Stimulated activated naive CD4-positive, alpha-beta T cell treated with Interleukin-2 at 50 U/mL for 16 hours (primary cell): ENCODE measurements at places on chromosomes 6 and 20.
A peak's percentile ranks its signal among the peaks of the same experiment; 100 is the strongest.

- no peak for DNase-seq
Observed at GRCh38 chr20:6680854-6681253, 86.6 kb upstream of the BMP2 start.

DNA sequence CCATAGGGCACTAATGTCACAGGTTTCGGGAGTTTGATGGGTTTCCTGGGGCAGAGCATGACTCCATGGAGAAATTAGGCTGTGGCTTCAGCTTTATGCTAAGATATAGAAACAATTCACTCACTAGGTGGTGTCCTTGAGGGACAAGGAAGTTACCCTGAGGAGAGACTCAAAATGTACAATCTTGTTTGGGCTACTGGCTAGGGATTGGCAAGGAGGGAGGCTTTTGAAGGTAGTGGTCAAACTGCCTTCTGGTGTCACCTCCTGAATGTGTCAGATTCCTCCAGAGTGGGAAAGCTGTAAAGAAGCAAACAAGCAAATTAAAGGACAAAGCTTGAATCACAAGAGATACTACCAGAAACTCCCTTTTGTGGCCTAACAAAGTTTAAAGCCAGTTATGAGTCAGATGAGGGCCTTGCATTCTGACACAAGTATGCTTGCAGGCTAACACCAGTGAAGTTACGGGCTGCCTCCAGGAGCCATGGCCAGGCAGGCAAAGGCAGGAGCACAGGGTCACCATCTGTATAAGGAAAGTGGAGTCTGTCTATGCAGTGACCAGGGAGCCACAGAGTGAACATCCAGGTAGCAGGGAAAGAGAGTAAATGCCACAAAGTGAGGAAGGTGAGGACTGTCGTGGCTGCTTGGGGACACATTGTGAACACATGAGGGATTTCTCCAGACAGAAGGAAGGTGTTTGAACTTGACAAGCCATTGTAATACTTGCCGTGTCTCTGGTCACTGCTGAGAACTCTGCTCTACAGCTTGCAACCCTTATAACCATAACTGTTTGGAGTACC is 107.7 kb upstream of the DTNBP1 start:
- no peak for DNase-seq

- no peak for DNase-seq
Observed at GRCh38 chr6:25476126-25476525, 175.9 kb upstream of the SCGN start.

DNA sequence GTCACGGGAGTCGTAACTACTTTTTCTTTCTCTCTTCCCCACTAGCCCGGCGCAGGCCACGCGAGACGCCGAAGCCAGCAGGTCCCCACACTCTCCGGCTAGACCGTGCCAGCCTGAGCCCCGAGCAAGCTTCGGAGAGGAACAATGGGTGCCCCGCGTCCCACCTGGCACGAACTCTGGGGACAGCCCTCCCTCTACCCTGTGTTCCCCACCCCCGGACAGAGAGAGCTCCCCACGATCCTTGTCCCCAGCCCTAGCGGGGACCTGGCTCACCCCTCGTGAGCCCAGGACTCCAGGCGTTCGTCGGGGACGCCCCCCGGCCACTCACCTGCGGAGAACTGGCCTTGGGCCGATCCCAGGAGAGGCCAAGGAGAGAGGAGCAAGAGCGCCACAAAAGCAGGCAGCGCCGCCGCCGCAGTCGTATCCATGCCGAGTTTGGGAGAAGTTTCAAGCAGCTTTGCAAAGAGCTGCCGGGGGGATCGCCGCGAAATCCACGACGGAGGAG is 416 bp downstream of the PTPRK start:
- peak; percentile 2 for DNase-seq

- DNase-seq = no peak
Observed at GRCh38 chr20:3874194-3874844, 14.9 kb upstream of the PANK2 start.

DNA sequence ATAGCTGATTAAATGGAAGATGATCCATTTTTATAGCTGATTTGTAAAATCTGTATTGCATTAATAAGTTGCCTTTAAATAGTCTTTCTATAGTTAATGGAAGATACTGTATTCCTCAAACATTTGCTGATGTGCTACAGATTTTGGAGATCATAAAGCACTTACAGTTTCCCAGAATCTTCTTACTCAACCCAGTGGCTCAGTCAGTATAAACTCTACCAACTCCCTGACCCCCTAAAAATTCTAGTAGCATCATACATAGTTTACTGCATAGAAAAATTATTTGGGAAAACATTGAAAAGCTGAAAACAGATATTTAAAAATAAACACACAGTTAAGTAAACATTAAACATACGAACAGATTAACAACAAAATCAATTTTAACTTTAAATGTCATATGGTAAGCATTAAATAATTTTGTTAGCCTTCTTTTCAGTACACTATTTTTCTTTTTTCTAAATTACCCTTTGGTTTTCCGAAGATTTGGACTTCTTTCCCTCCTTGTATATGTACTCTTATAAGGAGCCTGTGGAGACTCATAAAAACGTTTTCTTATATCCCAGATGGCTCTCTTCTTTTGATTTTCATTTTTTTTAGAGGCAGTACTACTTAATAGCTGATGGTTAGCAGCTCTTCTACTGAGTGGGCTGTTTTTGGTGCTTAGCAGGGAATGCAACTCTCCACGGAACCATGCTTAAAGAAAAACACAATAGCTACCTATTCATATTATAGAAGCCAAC is 62.7 kb upstream of the BMP5 start:
- DNase-seq = no peak
